NCI-H1105 (cell line): ENCODE measurements at places on chromosomes 7 and 10.

DNA sequence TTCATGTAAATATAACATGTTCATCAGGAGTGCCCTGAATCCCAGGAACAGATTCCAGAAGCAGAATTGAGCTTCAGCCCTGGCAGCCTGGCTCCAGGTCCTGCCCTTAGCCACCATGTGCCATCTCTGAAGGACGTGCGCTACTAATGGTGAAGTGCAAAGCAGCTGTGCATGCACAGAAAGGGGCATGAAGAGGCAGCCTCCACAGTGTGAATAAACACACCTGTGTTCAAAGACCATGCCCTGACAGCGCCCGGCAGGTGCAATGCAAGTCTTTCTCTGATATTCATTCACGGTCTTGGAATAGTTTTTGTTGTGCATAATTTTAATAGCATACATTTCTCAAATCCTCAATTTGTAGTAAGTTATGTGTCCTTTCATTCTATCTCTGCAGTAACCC, 250.4 kb upstream of the TCERG1L start:
- DNase-seq = peak; percentile 37

- no peak for DNase-seq
These were observed 81.4 kb upstream of the MGMT start for GRCh38 chr10:129385600-129385999.

GRCh38 chr7:24698531-24699266, 58.6 kb downstream of the GSDME start:
- DNase-seq = no peak

GRCh38 chr10:132535065-132535651, 2.4 kb upstream of the INPP5A start:
- DNase-seq = no peak

- DNase-seq = no peak
These were observed 28.7 kb downstream of the GBF1 start for GRCh38 chr10:102274062-102274461.

DNA sequence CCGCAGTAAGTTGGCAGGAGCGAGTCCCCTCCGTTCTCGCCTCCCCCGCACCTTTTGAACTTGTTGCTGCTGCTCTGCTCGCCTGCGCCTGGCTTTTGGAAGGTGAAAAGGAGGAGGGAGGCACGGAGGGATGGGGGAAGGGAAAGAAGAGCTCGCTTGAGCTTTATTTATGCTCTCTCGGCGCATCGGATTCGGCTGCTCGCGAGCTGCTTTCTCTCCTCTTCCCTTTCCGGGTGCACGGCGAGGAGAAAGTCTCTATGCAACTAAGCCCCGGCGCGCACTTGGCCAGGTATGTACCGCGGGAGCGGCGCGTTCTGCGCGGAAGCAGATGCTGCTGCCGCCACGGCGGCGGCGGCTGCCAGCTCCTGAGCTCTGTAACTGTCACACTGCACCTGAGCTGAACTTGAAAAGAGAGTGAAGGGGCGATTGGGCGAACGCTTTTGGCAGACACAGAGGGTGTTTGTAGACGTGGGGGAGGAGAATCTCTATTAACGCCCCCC, 551 bp downstream of the KCND2 start:
- peak; percentile 90 for DNase-seq

- no peak for DNase-seq
These were observed 282.0 kb upstream of the ADARB2 start for GRCh38 chr10:2019281-2019680.

DNA sequence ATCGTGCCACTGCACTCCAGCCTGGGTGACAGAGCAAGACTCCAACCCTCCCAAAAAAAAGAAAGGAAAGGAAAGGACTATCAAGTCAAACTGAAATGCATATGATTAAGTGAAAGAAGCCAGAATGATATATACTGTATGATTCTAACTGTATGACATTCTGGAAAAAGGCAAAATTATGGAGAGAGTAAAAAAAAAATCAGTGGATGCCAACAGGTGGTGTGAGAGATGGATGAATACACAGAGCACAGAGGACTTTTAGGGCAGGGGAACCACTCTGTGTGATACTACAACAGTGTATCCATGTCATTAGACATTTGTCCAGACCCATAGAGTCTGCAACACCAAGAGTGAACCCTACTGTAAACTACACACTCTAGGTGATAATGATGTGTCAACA, 99.2 kb downstream of the SLIT1 start:
- no peak for DNase-seq

DNA sequence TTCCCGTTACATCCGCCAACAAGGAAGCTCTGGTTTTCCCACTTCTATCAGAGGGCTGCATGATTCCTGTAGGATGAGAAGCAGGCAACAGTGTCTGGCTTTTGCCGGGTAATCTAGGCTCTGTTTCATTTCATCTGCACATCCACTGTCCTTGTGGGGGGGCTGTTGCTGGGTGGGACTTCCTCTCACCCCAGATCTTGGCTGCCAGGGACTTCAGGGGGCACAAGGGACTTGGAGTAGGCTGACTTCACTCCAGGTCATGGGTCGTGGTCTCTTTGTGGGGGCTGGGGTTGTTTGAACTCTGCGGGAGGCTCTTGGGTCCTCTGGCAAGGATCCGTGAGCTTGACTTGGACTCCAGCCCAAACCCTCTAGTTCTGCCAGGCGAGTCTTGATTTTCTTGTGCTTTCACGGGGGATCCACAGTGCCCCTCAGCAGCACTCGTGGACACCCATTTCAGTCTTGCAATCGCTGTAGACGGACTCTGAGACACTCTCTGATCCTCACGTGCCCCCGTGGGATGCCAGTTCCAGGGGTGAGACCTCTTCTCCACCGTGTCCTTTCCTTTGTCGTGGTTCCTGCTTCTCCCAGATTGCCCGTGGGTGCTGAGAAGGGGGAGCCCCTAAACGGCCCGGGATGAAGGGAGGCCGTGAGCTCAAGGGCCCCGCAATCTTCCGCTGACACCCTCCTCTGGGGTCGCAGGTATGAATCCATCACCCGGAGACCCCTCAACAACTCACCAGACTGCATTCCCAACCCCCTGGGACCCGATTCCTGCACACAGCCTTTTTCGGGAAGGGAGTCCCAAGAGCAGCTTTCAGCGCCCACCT, 21.4 kb upstream of the ZNF273 start:
- DNase-seq = no peak

GRCh38 chr10:86203162-86203905, 163.3 kb downstream of the GRID1 start:
- DNase-seq = no peak

GRCh38 chr10:71623098-71623985, 96.2 kb downstream of the C10orf105 start:
- DNase-seq = no peak
